ENCODE measurements at places on chromosomes 4 and X.

- no peak for DNase-seq
These were observed 865.3 kb downstream of the PCDH7 start for GRCh38 chr4:31585503-31585902.

DNA sequence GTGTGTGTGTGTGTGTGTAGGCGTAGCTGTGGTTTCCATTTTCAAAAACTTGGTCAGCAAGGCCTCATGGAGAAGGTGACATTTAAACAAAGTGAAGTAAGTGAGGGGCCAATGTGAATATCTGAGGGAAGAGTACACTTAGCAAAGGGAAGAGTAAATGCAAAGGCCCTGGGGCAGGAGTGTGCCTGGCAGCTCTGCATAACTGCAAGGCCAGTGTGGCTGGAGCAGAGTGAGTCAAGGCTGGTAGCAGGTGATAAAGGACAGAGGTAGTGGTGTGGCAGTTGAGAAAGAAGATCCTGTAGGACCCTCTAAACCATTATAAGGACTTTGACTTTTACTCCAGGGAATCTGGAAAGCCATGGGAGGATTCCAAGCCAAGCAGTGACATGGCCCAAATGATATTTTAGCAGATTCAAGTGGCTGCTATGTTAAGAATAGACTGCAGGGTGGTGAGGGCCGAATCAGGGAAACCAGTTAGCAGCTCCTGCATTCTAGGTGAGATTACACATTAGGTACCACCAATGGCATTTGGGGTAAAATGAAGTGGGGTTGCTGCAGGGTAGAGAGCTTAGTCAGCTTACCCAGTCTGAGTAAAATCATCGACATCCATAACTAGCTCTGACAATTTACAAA, 5.9 kb upstream of the TBC1D1 start:
- DNase-seq = no peak

DNA sequence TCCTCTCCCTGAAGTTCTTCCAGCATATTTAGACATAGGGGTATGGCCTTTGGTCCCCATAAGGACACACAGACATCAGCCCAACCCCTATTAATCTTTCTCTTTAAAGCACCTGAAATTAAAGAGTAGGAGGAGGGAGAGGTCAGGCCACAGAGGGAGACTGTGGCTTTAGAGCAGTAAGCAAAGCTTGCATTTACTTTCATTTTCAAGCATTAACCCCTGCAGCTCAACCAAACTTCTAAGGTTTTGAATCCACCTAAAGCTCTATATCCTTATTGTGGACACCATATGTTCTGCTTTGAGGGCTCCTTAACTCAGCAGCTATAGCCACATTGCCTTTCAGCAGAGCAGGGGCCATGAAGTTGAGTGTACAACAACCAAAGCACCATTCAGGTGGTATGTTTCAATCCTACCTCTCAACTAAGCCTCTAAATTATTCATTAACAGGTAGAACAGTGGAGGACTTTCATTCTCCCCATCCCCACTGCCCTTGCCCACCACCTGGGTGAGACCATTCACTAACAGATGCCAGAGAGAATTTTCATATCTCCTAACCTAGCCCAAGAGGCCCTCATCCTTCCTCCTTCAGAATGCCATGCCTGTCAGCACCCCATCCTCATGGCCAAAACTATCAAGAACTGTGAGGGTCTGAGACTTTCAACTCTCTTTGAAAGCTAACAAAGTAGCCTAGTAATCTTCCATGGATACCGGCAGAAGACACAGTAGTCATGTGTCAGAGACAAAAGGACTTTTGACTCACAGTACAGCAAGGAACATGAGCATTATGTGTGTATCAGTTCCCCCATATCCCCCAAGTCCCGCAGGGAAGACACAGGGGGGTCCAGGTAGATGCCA, 20.8 kb downstream of the LIN54 start:
- DNase-seq = no peak

- DNase-seq = no peak
These were observed 63.8 kb downstream of the PTPN13 start for GRCh38 chr4:86657910-86658309.

GRCh38 chrX:13449441-13449840, 120.0 kb upstream of the EGFL6 start:
- DNase-seq = no peak

- peak; percentile 92 for DNase-seq
These were observed 8.9 kb downstream of the ANXA3 start for GRCh38 chr4:78560296-78560963.

DNA sequence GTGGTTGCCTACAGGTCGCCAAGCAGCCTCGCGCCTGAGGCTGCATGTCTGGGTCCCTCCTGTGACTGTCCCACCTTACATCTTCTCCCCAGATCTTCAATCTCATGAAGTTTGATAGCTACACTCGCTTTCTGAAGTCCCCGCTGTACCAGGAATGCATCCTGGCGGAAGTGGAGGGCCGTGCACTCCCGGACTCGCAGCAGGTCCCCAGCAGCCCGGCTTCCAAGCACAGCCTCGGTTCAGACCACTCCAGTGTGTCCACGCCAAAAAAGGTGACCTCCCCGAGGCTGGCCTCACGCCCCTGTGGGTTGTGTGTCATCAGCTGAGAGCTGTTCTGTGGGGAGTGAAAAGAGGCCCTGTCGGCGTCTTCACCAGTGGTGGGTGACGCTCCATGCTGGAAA, 24.9 kb upstream of the HGFAC start:
- no peak for DNase-seq

DNA sequence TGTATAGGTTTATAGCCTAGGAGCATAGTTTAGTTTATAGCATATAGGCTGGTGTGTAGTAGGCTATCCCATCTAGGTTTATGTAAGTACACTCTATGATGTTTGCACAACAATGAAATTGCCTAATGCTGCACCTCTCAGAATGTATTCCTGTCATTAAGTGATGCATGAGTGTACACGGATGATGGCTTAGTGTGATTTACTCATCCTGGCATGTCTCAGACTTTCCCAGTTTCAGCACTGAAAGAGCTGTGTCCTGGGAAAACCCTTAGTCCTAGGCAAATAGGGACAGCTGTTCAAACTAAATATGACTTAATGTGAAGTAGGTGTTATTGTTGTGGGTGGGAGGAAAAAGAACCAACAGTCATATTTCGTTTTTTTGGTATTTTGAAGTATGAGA, 264.9 kb upstream of the MAGEB18 start:
- DNase-seq = peak; percentile 36

- DNase-seq = no peak
These were observed 66.8 kb downstream of the PLAC1 start for GRCh38 chrX:134591502-134591901.

DNA sequence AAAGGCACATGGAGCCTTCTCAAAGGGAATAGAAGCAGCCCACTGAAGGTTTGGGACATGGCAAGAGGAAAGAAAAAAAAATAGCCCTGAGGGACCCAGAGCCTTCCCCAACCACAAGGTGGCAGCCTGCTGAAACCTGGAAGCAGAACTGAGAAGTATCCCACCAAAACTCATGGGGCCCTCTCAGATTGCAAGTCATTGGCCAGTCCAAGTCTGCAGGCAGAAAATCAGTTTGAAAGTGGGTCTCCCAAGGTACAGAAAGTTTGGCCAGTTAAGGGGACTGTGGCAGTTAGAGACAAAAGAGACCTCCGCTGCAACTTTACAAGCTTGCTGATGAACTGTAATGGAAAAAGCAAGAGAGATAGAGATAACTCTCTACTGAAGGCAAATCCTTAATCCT, 155.8 kb downstream of the ANTXR2 start:
- peak; percentile 58 for DNase-seq

GRCh38 chr4:100548200-100548560, 30.4 kb upstream of the EMCN start:
- no peak for DNase-seq

DNA sequence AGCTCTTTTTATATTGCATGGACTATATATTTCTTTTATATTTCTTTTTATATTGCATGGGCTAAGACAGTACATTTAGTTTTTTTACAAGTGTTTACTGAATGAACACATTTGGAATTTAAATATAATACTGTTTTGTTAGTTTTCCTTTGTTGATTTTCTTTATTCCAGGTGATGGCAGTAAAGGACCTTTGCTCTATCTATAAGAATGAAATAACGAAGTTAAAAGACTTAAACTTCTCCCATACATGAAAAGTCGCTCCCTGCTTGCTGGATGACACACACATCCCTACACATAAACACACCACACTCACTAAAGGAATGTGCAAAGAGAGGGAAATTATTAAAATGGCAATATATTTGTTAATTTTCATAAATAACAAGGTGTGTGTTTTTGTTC, 102.5 kb upstream of the ANXA10 start:
- no peak for DNase-seq

- no peak for DNase-seq
These were observed 115.3 kb downstream of the AASDH start for GRCh38 chr4:56272003-56272402.

GRCh38 chr4:173448103-173448502, 49.2 kb upstream of the SCRG1 start:
- DNase-seq = peak; percentile 22

DNA sequence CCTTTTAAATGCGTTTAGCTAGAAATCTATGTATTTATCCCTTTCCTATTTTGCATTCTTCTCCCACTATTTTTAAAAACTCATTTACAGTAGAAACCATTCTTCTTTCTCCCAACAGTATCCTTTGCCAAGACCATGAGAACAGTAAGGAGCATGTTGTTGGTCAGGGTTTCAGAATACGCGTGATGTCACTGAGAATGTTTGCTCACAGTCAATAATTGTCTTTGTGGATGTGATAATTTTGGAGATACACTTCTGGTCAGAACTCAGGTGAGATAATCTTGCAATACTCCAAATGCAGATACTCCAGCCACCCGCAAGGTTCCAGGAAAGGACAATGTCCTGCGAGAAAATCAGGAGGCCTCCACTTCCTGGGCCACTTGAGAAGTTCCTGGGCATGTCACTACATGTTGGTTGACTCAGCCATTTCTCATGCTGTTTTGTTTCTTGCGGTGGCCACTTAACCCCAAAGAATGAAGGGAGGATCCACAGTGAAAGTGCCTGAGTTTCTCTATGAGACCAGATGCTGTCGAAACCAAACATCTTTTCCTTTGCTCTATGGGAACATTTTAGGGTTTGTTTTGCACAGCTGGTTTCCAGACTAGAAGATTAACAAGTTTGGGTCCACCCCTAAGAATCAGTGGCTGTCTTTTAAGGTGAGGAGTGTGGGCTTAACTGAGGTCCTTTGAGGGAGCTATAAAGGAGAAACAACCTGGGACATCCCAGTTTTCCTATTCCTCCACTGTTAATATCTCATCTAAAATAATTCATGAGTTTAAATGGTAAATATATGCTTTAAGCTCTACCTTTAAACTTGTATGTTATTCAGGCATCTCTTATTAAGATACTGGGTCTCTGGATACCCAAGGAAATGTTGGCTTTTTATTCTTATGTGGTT, 116.0 kb downstream of the SOWAHB start:
- peak; percentile 99 for DNase-seq

DNA sequence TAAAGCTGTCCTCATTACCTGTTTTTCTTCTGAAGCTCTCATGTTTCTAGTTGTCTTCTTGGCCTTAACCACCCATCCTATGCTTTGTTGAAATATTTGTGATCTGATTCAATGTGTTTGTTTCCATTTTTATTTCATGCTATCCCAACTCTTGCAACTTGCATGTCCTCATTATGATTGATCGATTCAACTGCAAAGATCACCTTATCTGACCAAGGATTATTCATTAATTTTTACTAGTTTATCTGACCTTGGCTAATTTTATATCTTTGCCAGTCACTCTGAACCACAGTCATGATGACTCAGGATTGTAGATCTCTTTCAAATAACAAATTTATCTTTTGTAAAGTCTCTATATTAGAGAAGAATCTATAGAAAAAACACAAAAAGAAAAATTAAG, 70.7 kb downstream of the UGT2A2 start:
- no peak for DNase-seq

DNA sequence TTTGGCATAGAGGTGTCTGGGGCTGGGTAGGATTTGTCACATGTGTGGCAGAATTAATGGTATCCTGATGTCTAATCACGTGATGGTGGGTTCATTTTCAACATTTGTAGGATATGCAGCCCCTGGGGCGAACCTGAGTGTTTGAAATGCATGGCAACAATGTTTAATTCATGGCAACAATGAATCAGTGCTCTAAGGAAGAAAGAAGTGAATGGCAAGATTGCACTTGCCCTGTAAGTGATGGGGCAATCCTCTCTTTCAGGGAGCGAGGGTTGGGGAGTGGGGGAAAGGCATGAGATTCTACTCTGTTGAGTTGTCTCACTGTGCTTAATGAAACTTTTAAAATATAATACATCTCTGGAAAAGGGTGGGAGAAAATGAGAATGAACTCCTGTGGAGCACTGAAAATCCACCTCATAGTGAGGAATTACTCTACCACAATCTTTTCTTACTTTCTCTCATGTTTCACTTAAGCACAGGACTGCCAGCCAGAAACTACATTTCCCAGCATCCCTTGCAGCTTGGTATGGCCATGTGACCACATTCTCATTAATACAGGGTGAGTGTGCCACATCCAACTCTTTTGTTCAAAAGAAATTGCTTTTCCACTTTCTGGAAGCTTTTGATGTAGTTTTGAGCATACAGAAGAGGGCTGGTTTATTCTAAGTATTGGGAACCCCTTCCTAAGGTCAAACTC, 64.0 kb upstream of the PGM2 start:
- peak; percentile 23 for DNase-seq

DNA sequence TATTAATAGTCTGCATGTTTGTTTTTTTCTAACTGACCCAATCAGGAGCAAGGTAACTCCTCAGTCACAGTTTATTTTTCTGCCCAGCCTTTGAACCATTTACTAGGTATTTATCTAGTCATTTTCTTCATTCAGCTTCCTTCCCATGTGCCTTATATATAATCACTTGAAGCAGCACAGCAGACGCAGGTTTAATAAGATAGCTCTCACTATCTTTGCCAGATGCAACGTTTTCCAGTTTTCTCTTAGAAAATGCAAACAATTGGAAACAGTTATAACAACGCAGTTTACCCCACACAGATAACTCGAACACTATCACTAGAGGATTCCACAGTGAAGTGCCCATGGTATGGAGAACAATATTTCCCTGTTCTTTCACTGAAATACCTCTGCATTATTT, 56.4 kb upstream of the NFKB1 start:
- no peak for DNase-seq

GRCh38 chr4:129092631-129093190, 628 bp downstream of the SCLT1 start:
- peak; percentile 10 for DNase-seq

- DNase-seq = peak; percentile 83
These were observed 261.0 kb upstream of the NDST3 start for GRCh38 chr4:117773064-117773936.

DNA sequence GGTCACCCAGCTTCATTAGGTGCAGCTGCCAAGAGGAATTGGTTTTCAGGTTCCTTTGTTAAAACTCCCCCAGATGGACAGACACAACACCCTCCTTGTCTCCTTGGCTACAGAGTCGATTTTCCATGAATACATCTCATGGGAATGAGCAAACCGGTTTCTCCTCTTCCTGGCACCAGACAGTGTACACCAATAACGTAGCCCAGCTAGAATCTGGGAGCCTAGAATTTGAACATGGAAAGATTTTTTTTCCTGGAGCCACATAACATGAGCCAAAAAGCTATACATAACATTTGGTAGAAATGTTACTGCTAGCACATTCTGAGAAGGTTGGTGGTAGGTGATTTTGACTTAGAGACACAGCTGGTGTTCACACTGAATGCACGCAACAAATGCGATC, 62.9 kb upstream of the SLC34A2 start:
- no peak for DNase-seq

Data from fibroblast of skin of back (primary cell).